ENCODE measurements at places on chromosomes 3 and 15.

- DNase-seq: no peak
Measured at GRCh38 chr3:193187070-193187722, 53.8 kb upstream of the PLAAT1 start.

- no peak for DNase-seq
Measured at GRCh38 chr3:155753038-155753639, 8.3 kb upstream of the PLCH1 start.

DNA sequence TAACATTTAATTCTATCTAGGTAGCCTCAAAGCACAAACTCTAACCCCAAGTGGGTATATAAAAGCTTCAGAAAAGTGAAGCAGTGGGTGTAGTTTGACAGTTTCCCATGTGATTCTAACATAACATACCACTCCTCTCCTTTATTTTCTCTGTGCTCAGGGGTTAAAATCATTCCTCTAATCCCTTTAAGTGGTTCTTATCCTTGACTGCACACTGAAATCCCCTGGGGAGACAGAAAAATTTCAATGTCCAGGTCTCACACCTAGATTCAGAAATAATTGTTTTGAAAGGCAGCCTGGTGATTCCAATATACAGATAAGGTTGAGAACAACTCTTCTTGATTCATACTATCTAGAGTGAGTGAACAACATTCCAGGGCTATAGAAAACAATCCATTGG, 986.4 kb downstream of the ROBO1 start:
- DNase-seq: no peak

- no peak for DNase-seq
Measured at GRCh38 chr15:77664428-77664827, 31.7 kb upstream of the LINGO1 start.

GRCh38 chr15:70245932-70246622, 148.4 kb upstream of the TLE3 start:
- no peak for DNase-seq

DNA sequence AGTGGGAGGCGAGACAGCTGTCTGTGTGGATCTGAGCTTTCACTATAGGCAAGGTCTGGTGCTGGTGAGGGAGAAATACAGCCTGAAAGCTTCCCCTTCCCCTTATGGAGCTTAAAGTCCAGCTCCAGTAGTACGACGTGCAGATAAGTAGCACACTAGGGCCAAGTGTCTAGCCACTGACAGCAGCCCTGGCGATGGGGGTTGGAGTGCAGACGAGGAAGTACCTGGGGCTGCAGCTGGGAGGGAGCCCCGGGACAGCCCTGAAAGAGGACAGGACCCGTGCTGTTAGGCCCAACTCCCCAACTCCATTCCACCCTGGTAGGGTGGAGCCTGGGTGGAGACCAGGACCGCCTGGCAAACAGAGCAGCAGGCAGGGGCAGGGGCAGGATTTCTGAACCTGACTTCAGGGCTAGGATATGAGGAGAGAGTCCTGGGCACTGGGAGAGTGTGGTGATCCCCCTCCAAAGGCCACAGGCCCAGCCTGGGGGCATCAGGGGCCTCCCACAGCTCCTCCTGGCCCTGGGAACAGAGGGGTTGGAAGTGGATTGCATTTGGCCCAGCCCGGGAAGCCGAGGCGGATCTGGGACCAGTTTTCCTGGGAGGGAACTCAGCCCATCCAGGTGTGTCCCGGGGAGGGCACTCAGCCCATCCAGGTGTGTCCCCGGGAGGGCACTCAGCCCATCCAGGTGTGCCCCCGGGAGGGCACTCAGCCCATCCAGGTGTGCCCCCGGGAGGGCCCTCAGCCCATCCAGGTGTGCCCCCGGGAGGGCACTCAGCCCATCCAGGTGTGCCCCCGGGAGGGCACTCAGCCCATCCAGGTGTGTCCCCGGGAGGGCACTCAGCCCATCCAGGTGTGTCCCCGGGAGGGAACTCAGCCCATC, 42.8 kb downstream of the BDH1 start:
- no peak for DNase-seq

DNA sequence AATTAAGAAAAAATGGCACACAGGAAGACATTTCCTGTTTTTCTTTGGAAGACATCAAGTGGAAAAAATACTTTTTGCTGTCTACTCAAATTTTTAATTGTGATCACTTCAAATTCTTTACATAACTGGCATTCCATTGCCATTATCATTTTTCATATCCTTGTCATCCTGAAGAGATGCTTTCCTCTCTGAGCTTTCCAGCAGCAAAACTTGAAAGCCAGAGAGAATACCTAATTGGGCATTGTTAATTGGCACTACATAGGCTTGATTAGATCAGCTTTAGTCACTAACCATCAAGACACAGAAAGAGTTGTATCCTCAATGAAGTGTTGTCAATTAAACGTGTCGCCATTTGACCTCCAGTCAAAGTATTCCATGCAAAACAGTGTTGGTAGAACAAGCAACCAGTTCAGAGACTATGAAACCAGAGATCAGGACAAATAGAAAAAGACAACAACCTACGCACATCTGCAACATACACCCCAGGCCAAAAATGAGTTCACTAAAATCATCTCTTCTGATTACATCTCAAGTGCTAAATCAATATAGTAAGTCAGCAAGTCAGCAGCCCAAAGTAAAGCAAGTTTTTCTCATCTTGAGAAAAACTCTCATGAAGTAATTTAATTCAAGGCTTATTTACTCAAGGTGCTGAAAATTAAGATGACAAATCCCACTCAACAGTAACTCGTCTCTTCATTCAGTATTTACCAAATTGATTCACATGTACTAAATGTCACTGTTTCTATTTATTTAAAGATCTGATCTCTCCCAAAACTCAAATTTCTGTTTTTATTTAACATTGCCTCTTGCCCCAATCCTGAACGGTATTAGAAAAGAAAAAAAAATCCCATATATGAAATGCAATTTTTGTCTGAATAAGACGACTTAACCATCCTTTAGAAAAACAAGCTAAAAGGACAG, 123.0 kb downstream of the SUCLG2 start:
- DNase-seq: no peak

GRCh38 chr15:61598655-61599054, 369.6 kb upstream of the RORA start:
- DNase-seq: no peak

DNA sequence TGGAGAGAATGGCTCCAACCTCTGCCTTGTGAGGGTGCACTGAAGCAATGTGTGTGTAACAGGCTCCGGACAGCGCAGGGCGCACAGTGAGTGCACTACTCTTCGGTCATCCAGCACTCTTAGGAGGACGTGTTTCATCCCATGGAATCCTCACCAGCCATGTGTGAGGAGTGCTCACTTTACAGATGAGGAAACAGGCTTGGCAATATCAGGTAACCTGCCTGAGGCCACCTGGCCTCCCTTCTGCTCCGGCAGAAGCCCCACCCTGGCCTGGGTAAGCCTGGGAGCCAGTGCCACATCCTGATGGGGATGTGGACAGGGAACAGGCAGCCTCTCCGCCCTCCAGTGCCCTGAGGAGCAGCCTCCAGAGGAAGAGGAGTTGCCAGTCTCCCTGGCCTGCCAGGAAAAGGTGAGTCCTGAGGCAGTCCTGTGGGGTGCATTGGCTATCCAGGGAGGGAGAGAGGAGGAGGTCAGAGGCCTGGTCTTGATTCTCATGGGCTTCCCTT, 39.4 kb upstream of the LIMD1 start:
- DNase-seq: no peak

DNA sequence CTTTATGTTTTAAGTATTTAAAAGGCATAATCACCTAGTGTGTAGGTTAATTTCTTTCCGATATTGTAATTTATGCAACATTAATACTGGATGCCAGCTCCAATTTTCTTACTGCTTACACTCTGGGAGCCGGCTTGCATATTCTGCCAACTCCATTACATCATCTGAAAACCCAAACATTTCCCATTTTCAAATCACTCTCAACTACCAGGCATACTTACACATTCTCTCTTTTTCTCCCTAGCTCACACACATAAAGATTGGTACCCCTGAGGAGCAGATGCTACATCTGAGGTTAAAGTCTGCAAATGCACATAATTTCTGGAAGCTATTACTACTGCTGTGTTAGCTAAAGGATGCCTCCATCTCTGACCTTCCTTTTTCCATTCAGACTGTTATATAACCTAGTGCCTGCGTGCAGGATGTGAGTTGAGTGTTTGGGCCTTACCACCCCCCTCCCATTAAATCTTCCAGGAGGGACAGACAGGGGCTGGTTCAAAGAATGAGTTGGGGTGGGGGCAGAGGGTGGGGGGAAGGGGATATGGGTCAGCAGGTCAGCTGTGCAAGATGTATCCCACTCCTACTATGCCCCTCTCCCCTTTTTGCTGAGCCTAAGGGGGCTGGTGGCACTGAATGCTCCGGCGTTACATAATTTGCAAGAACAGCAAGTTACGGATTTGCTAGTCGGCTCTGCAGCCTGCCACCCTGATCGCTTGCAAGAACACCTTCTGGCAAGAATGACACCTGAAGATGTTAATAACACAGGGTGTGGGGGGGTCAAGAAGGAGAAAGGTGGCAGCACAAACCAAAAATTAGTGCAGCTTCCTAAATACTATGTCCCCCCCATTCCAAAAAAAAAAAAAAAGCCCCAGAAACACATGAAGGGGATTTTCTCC, 2.5 kb downstream of the RORA start:
- DNase-seq: no peak

GRCh38 chr3:159166899-159167586, 365.2 kb downstream of the MFSD1 start:
- no peak for DNase-seq

DNA sequence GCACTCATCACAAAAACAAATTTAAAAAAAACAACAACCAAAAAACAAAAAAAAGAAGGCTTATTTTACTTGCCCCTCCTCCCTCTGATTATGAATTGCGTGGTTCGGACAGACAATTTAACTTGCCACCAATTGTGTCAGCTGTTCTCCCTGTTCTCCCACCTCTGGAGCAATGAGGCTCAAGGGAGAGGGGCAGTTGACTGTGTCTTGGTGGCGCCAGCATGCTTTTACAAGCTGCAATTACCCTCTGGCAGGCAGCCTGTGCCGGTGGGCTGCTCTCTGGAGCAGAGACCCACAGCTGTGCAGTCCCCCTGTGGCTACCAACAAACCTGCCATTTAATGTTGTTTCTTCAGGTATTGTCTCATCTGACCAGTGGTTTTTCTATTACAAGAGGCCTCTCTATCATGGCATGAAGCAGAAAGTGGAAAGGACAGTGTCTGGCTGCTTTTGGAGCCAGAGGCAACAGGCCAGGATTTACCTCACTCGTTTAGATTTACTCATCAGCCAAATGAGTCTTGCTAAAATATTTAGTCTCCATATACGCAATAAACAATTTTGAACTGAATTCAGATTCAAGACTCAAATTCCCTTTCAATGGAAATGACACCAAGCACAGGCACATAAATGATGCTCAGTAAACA, 192.0 kb upstream of the TPRG1 start:
- DNase-seq: no peak

- no peak for DNase-seq
Measured at GRCh38 chr3:59443618-59444293, 393.9 kb upstream of the CFAP20DC start.

- DNase-seq: no peak
Measured at GRCh38 chr15:38035701-38036100, 101.3 kb downstream of the TMCO5A start.

GRCh38 chr15:41577863-41578735, 19.1 kb downstream of the TYRO3 start:
- no peak for DNase-seq

DNA sequence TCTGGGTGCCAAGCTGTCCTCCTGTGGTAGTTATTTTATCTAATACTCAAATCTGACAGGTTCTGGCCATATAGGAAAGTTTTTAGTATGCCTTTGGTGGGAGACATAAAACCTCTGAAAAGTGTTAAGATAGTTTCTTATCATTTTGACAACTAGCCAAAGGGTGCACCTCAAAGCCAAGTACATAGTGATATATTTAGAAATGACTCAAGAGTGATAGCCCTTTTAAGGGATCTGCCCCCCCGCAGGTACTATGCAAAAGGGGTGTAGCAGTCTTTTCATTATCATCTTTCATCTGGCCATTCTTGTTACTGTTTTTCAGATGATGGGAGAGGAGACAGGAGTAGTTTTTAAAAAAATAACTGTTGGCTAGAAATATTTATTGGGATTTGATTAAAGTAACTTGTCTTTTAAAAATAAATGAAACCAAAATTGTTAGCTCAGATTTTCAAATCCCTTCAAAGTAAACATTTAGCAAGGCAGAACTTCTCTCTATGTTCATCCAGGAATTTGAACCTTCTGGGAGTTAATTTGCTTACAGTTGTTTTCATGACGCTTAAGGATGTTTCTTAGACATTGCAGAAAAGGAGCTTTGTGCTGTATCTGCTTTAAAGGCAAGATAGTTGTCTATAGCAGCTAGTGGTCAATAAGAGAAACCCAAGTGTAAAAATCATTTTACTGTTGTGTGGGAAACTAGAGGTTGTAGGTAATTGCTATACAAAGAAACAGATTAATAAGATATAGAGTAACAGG, 5.1 kb downstream of the PHLDB2 start:
- no peak for DNase-seq

GRCh38 chr3:143896486-143896885, 48.2 kb upstream of the SLC9A9 start:
- DNase-seq: no peak

GRCh38 chr3:103829723-103830326, 1395.0 kb downstream of the ZPLD1 start:
- DNase-seq: no peak

DNA sequence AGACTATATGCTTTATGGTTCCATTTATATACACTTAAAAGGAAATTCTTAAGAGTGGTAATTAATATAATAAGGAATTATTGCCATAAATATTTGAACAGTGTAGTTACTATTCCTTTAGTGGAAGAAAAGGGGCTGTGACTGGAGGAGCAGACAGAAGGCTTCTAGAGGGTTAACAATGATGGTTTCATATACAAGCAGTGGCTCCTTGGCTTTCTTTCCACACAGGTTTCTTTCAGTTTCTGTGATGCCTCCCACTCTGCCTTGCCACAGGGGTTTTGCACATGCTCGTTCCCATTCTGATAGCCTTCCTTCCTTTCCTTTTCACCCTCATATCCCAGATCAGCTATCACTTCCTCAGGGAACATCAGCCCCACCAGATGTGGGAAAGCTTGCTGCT, 108.8 kb upstream of the LYSMD4 start:
- DNase-seq: no peak

- no peak for DNase-seq
Measured at GRCh38 chr15:90716317-90716975, 700 bp upstream of the BLM start.

- DNase-seq: no peak
Measured at GRCh38 chr15:55909036-55909811, 84.2 kb downstream of the NEDD4 start.

GRCh38 chr3:127531821-127532220, 58.7 kb downstream of the TPRA1 start:
- DNase-seq: no peak
